ENCODE measurements at places on chromosomes 7 and 10.

DNA sequence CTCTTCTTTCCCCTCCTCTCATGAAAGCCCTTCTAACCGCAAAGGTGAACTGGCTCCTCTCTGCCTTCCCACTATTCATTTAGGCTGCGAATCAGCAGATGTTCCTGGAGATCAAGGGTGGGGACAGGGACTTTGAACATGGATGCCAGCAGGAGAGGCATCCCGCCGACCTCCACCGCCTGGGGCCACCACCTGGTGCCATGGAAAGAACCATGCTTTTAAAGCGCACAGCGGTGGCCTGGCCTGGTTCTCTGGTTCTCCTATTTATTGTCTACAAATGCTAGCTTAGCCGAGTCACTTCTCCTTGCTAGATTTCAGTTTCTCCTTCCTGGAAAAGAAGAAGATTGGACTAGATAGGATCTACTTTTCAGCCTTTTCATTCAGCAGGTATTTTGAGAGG is 43.2 kb upstream of the KCNMA1 start:
- DNase-seq: no peak

GRCh38 chr10:90398566-90398965 is 459.3 kb downstream of the HTR7 start:
- DNase-seq: no peak

DNA sequence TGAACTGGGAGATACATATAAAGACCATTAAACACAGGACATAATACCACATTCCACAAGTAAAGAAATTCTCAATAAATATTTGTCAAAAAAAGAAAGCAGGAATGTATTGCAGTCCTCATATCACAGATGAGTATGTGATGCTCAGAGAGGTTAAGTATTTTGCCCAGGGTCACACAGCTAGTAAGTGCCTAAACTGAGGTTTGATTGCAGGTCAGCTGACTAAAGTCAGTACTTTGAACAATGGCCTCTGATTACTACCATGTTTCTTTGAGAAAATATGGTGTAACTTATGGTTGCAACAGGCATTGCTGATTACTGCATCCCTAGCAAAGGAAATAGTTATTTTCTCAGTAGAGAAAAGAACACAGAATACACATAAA is 267.1 kb downstream of the ELMO1 start:
- no peak for DNase-seq

DNA sequence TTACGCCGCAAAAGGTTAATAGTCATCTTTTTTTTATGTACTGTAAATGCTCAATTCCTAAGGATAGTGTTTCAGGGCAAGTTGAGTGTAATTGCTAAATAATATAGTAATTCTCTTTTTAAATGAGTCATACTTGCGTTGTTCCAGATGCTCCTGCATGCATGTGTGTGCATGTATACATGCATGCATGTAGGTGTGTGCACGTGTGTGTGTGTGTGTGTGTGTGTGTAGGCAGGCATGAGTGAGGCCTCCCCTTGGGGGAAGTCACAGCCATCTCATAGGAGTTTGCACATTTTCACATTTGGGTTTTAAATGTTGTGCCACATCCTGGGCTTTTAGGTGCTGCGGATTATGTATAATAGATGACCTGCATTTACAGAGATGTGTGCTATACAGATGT is 1095.8 kb downstream of the KCNMA1 start:
- DNase-seq: no peak

- peak; percentile 16 for DNase-seq
Measured at GRCh38 chr7:30285067-30285535, 704 bp downstream of the ZNRF2 start.

- DNase-seq: no peak
Measured at GRCh38 chr7:9242636-9243035, 809.2 kb downstream of the NXPH1 start.

DNA sequence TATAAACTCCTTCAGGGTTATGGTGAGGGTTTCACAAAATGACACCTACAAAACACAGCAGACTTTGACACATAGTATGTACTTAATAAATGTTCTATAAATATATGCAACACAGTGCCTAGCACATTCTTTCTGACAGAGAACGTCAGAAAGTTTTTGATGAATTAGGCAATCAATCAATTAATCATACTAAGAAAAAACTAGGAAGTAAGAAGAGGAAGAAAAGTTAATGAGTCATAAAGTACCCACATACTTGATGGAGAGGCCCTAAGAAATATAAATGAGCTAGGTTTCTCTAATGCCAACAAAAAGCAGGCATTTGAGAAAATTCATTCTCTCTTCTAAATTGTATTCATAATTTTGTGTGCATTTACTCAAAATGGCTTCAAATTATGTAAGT is 192.7 kb upstream of the VWC2 start:
- DNase-seq: no peak

DNA sequence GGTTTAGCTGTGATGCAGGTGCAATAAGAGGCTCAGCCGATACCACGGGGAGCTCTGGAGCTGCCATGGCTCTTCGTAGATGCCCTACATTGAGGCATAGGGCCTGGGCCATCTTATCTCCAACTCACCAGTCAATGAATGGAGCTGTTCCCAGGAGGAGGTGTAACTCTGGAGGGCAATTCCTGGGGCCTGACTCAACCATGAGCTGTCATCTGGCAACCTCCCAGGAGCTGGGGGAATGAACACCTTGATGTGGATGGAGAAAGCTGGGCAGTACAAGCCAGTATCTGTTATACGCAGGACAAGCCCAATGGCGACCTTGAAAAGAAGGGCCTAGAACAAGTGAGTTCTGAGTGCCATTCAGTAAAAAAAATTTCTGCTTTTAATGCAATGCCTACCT is 224.0 kb upstream of the PLXDC2 start:
- no peak for DNase-seq

DNA sequence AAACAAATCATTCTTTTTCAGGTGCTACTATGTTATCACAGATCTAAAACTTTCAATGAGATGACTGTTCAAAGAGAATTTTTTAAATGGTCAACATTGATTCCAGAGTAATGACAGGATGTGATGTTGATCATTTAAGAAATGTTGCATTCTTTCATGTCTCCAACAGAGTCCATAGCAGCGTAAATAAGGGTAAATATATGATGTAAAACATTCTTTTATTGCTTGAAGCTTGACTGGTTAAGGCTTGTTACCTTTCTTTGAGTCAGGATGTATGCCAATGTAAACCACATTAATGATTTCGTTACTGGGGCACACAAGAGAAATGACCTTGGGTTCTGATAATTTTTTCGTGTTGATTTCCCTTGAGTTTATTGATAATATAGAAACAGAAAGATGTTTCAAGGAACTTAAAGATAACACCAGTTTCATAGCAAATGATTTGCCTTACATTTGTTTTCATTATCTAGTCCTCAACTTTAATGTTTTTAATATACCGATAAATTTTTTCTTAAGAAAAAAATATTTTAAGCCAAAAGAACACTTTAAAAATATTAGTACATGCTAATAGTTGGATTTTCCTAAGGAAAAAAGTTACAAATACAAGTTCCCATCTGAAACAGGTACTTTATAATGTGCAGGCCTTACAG is 3.5 kb downstream of the STK17A start:
- no peak for DNase-seq

- no peak for DNase-seq
Measured at GRCh38 chr10:25912866-25913265, 21.2 kb upstream of the MYO3A start.

DNA sequence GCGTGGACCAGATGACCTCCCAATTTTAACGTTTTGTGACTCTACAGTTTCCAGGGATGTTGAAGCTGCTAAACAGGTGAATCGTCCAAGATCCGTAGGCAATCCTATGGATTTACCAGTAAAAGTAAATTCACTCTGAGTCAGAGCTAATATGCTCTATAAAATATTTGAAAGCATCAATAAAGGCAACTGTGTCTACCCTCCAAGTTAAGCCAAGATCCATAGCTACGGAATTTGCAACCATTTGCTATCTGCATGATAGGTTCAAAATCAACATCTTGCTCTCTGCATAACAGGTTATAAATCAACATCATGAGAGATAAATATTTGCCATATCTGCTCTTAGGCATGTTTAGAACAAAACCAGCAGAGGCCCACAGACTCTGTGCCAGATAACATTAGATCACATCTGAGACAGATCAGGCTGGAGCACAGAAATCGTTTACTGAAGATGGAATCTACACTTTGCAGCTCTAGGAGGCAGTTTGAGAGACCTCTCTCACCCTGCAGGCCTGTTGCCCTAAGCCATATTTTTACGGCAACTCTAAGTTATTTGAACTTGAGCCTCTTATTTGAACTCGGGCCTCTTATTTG is 80.7 kb upstream of the PDCD4 start:
- no peak for DNase-seq

DNA sequence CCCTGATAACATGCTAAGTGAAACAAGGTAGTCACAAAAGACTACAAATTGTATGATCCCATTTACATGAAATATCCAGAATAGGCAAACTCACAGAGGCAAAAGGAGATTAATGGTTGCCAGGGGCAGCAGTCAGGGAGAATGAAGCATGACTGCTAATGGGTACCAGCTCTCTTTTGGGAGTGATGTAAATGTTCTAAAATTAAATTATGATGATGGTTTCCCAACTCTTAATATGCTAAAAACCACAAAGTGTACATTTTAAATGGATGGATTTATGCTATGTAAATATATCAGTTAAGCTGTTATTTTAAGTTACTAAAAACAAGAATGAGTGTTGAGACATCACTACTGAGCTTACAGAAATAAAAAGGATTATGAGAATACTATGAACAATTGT is 12.6 kb downstream of the CYP51A1 start:
- DNase-seq: no peak

All from NCI-H1436 (cell line).